AG04449 (cell line): ENCODE measurements at places on chromosomes 1 and 21.

- no peak for DNase-seq
Measured at GRCh38 chr1:155835548-155835947, 21.5 kb downstream of the GON4L start.

DNA sequence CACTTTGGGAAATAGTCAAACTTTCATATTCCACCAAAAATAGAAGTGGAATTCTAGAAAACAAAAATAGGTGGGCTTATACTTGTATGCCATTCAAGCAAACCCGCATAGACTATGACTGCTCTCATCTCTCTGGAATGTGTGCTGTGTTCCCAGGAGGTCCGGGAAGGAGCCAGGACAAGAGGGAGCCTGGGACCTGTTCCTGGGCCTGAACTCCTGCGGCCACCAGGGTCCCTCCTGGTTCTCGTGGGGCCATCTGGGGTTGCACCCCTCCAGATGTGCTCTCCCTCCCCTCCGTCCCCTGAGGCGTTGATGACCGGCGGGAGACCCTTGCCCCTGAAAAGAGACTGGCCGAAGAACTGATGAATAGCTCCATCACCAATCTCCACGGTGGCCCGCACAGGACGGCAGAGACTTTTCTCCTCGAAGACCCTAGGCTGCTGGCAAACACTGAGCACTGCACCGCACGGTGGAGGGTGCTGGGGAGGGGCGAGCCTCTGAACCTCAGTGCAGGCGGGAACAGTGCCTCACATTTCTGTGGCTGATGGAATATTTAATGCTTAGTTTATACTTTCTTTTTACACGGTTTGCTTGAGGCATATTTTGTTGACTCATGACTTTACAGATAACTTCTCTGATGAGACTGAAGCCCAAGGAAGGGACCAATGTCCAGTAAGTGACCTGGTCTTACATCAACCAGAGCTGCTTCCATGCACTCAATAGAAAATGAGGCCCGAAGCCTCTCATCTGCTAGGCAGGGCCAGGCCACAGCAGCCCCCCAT, 9.6 kb upstream of the ADARB1 start:
- DNase-seq = no peak

DNA sequence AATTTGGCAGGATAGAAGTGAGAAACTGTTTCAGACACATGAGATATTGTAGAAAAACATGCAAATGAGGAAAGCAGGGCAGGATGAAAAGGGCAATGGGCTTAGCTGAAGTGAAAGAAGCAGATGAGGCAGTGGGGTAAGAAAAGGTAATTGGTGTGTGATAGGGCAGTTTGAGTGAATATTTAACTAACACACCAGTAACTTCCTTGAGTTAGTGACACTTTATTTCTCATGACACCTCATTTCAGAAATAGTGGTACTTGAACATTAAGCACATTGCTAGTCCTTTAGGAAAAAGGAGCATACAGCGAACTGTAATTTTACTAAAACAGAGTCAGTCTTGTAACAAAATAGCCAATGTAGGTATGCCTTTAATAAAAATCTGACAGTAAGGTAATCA, 415.0 kb downstream of the DPYD start:
- no peak for DNase-seq

DNA sequence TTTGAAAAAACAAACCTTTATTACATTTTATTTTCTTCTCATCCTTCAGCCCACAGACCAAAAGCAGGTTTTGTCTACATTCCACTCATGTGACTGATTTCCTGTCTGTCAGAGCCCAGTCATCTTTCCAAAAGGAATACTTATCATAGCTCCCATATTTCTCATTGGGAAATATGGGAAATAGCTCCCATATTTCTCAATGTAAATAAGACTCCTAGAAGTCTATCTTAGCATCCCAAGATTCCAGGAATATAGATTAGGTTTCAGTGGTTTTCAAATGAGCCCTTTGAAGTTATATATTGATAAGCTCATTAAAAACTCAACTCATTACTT, 19.1 kb upstream of the NRDC start:
- DNase-seq = peak; percentile 90

DNA sequence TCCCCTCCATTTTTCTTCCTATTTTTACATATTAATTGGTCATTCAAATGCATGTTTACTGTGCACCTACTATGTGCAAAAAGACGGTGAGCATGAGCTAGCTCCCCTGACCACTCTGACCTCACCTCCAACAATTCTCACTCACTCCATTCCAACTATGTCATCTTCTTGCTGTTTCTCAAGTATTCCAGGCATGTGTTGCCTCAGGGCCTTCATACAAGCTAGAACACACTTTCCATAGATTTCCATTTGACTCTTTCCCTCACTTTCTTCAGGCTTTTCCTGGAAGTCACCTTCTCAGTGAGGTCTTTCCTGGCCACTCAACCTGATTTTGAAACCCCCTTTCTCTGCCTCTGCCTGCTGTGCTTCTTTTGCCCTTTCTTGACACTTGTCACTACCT, 32.6 kb downstream of the CHIA start:
- no peak for DNase-seq

DNA sequence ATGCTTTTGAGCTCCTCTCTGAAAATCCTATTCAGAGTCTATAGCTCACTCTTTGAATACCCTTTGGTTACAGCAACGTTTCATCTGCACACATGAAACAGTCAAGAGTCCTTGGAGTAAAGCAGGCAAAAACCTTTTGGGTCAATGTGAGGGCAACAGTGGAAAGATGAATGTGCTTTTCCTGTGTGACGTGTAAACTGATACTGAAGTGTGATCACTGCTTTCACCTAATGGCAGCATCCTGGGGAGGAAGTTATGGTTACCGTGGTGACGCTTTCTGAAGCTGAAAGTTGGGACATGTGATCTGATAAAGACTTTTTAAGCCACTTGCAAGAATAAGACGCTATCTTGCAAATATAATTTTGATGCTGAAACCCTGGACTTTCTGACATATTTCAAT, 160.0 kb downstream of the SEC16B start:
- DNase-seq = no peak

GRCh38 chr1:59814180-59814900, 409 bp upstream of the HOOK1 start:
- no peak for DNase-seq

DNA sequence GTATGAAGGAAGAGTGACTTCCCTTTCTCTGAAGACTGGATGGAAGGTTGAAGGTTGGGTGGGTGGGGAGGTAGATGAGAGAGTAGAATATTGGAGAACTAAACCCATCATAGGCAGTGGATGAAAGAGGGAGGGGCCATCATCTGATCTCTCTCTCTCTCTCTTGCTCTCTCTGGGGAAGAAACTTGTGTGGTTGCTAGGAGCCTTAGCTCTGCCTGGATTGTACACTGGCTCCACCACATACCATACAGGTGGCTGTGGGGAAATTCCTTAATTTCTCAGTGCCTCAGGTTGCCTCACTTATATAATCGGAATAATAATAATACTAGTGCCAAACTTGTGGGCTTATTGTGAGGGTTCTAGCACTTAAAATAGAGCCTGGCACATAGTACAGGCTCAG, 9.5 kb downstream of the XCL1 start:
- DNase-seq = no peak

DNA sequence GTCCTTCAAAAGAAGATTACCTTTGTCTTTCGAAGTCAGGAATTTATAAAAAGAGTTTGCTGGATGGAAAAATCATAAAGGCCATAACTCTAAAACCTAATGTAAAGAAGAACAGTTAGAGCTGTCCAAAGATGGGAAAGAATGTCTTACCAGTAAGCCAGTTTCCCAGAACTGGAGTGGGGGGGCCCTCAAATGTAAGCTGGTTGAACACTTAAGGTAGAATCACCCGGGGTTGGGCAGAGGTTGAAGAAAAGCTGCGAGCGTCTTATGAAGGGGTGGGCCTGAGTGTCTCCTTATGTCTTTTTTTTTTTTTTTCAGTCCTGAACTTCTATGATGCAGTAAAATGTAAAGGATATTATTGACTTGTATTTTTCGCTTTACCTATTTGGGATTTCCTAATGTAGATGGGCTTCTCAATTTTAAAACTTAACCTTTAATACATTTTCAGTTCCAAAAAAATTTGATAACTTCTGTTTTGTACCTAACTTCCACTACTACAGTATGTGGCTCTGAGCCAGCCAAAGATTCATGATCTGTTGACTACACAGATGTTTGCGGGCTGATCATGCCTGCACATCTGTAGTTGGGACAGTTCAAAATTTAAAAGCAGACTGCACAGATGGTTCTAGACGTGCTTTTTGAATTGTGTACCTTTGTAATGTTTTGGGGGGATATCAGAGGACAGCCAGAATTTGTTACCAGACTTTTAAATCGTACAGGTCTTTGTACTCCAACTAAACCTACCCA, 43.6 kb downstream of the NFYC start:
- DNase-seq = no peak

DNA sequence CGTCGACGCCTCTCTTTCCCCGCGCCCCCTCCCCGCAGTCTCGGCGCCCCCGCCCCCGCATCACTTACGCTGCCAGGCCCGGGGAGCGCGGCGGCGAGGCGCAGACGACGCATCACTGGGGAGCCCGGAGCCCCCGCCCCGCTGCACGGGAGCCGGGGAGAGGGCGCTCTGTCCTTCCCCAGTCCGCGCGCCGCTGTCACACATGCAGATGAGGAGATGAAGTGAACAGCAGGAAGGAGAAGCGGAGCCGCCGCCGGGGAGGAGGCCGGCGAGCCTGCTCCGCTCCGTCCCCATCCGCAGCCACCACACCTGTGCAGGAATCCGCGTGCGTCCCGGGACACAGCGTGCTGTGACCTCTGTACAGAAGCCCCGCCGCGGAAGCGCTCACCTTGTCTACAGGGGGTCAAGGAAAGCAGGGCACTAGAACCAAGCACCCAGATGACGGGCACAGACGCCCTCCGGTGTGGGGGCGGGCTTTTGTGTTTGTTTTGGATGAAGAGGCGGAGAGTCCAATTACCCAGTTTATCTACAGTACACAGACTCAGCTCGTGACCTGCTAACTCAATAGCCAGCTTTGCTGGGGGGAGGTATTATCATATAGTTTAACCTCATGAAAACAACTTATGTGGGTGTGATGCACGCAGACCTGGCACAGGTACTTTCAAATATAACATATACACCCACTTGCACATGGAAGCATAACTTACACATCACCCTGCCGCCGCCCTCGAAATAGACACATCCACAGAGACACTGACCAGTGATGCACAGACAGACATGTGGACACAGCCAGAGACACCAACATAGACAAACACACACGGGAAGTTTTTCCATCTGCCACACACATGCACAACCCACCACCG, 12.4 kb downstream of the KLHDC8A start:
- DNase-seq = no peak

DNA sequence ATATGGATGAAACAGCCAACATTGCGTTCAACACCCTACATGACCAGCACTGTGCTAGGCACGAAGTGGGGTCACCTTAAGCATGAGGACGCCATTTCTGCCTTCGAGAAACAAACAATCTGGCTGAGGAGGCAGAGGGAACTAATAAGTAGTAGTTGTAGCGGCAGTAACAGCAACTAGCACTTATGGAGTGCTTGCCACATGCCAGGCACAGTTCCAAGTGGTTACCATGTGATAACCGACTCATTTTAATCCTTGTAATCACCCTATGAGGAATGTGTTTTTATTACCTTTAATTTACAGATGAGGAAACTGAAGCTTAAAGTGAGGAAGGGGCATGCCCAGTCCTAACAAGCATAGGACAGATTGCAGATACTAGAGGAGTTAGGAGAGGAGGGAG, 33.7 kb downstream of the KCND3 start:
- DNase-seq = no peak

GRCh38 chr1:156487862-156488261, 12.7 kb downstream of the MEF2D start:
- no peak for DNase-seq

GRCh38 chr1:6083801-6084446, 38.2 kb downstream of the KCNAB2 start:
- no peak for DNase-seq

GRCh38 chr21:42591170-42591869, 62.1 kb upstream of the PDE9A start:
- no peak for DNase-seq

DNA sequence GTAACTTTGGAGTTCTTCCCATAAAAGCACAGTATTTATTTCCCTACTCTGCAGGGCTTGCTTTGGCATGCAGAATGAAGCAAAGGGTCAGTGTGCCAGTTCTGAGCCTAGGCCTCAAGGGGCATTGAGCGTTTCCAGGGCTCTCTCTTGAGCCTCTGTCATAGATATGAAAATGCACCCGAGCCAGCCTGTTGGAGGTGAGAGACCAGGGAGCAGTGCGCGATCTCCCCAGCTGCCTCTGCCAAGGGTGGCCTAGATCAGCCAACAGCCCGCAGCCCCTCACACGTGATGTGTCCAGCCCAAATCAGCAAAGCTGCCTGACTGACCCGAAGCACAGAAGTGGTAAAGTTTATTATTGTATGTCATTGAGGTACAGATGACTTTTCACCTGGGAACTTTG, 63.7 kb downstream of the TENT5C start:
- no peak for DNase-seq

GRCh38 chr1:117780687-117781475, 148.5 kb downstream of the GDAP2 start:
- no peak for DNase-seq

DNA sequence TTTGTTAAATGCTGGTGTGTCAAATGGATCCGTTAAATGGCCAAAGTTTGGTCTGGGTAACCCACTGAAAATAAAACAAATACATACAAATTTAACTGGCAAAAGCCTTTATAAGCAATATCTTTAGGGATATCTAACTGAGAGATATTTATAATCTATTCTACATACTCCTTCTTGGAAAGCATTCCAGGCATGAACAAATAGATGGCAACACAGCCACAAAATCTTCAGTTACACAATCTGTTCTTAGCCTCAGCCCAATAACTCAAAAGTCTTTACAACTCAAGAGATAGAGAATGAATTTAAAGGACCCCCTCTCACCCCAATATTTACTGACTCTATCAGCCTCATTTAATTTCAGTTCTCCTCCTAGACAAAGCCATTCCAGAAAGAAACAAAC, 58.7 kb downstream of the NRDC start:
- DNase-seq = peak; percentile 3

- no peak for DNase-seq
Measured at GRCh38 chr1:229544587-229544986, 13.9 kb downstream of the ABCB10 start.

DNA sequence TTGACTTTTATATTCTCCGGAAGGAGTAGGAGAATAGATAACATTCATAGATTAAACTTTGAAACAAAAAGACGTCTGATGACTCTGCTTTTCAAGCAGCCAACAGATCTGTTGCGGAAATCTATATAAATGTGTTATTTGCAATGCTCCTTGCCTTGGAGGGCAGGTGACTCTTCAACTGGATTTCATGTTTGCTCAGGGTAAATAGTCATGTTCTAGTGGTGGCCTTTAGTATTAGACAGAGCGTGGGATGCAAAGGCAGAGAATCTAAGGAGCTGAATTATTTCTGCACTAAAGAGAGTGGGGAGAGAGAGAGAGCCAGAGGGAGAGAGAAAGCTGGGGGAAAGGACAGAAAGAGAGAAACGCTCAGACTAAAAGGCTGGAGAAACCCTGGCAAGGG, 454.3 kb downstream of the AJAP1 start:
- DNase-seq = no peak
